Stimulated activated CD4-positive, alpha-beta T cell treated with anti-CD3 and anti-CD28 coated beads, Interleukin-1b, Interleukin-23, amount 100 ng/mL, for 1 hour (primary cell): ENCODE measurements at places on chromosomes 7 and 10.

DNA sequence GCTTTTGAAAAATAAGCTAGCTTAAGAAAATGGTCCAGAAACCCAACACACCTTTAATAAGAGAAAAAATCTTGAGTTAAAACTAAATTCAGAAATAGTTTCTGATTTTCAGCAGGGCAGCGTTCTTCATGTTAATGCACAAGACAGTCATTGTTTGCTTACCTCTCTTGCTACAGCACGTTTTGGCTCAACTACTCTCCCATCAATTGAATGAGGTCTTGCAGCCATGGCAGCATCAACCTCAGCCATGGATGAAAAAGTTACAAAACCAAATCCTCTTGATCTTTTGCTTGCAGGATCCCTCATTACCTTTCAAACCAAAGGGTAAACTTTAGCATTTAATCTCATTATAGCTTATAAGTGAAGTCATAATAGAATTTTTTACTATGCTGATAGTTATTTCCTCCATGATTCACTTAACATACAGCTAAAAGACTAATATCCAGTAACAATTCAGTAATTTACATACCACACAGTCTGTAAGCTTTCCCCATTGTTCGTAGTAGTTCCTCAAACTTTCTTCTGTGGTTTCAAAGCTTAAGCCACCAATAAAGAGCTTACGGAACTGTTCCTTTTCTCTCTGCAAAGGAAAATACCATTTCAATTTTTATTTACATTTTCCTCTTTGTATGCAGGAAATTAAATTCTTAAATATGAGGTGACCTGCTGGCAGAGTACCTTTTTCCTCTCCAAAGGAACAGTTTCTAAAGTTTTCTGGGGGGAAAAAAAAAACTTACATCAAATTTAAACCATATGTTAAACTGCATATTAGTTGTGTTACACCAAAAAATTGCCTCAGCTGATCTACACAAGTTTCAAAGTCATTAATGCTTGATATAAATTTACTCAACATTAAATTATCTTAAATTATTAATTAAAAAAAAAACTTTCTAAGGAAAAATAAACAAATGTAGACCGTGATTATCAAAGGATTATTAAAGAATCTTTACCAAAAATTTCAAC, 3.1 kb downstream of the HNRNPA2B1 start:
- no peak for DNase-seq

GRCh38 chr7:105304040-105304895, 84.5 kb downstream of the SRPK2 start:
- DNase-seq, result no peak

DNA sequence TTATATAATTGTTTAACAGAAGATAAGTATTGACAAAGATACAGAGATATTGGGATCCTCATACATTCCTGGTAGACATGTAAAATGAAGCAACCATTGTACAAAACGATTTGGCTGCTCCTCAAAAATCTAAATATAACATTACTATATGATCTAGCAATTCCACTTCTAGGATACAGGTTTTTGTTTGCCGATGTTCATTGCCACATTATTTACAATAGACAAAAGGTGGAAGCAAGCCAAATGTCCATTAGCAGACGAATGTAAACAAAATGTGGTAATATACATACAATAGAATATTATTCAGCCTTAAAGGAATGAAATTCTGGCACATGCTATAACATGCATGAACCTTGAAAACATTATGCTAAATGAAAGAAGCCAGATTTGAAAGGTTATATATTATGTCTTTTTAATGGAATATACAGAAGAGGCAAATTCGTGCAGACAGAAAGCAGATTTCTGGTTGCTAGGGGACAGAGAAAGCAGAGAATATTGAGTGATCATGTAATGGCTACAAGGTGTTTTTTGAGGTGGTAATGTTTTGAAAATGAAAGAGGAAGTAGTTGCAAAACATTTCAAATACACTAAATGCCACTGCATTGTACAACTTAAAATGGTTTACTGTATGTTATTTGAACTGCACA, 44.9 kb downstream of the POLR1F start:
- no peak for DNase-seq

- no peak for DNase-seq
Observed at GRCh38 chr7:47806701-47807103, 141.6 kb downstream of the PKD1L1 start.

DNA sequence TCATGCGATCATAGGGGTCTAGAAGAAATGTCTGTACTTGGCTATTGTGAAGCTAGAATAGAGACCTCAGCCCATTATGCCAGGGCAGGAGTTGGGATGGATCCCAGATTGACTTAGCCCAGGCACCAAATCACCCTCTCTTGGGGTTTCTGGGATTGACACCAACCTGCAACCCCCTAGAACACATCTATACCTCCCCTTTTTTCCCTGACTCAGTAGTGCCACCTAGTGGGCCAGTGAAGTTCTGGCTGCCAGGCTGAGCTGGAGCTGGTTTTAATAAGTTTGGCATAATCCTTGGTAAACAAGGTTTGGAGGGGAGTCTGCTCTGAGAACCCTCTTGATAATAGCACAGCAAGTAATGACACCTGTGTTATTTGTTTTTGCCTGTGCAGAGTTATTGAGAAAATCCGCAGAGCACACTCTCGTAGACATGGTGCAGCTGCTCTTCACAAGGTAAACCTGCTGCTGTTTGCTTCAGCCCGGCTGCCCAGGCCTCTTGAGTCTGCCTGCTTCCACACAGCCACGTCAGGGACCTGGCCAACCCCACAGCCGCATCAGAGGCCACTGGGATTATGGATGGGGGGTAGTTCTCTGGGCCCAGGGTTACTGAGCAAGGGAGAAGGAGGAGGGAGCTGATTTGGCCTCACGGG, 43.3 kb upstream of the NFKB2 start:
- peak; percentile 34 for DNase-seq

GRCh38 chr10:66925896-66926715, at the start of gene LRRTM3:
TSS of gene LRRTM3 (plus strand) at chr10:66926036.
- DNase-seq, result no peak

DNA sequence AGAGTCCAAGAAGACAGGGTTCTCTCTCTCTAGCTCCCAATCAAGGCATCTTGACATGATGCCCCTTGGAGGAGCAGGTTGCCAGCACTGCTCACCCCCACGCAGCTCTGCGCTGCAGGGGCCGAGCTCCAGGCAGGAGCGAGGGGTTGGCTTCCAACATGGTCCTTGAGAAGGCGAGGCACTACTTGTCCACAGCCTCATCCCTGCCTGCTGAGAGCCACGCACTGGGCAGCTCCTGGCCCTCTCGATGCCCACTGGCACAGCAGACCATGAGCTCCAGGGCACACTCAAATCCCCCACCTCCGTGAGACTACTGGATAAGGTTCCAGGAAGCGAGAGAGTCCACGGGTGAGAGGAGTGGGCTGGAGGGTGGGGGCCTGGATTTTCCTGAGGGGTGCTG, 31.1 kb downstream of the RAMP3 start:
- no peak for DNase-seq
